ENCODE measurements at places on chromosomes 3 and 15. TPM values are rescaled to one million over a fixed set of nuclear protein-coding genes. Genes with fewer than 3 reads are reported as not detected.

GRCh38 chr3:94159062-94159828, 96.4 kb downstream of the NSUN3 start:
- DNase-seq: peak; percentile 68

WDR93 gene
- not detected for total RNA-seq

TMEM212 gene
- not detected for total RNA-seq

- peak; percentile 36 for DNase-seq
Measured at GRCh38 chr3:186411994-186412393, 50.0 kb upstream of the DGKG start.

DNA sequence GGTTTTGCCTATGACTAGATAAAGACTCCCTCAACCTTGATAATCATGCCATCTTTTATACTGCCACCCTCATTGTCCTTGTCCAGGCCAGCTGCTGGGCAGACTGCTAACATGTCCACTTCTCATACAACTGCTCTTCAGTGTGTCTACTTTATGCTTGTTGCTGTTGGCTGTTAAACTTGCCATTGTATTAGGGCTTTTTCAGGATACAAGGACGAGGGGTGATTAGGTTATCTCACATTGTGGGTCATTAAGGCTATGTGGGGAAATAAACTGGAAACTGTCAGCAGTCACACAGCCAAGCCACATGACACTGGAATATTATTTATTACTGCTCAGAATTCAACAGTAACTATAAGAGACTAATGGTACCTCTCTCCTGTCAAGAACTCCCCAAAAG, 36.1 kb downstream of the STARD9 start:
- DNase-seq: no peak

- no peak for DNase-seq
Measured at GRCh38 chr15:66679657-66680108, 22.4 kb upstream of the SMAD6 start.

DNA sequence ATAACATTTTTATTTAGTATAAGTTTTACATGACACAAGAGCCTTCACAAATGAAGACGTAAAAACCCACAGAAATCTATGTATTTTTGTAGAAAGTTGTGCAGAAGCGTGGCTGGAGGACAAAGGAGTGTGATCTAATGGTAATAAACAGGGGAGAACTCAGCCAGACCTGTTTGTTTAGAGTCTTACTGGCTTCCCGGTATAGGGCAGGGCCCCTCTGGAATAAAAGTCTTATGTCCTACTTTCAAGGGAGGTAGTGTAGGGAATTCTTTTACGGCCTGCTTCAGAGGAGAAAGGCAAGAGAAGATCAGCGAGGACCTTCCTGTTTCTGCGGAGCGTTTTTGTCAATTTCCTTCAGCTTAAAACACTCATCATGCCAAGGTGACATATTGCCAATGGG, 103.6 kb downstream of the TGFBR2 start:
- DNase-seq: no peak

- DNase-seq: no peak
Measured at GRCh38 chr15:31752905-31753304, 277.4 kb upstream of the CHRNA7 start.

All from A172 (cell line).